ENCODE measurements at places on chromosomes 4 and X.

- no peak for DNase-seq
Measured at GRCh38 chr4:153159016-153159415, 45.2 kb upstream of the TRIM2 start.

DNA sequence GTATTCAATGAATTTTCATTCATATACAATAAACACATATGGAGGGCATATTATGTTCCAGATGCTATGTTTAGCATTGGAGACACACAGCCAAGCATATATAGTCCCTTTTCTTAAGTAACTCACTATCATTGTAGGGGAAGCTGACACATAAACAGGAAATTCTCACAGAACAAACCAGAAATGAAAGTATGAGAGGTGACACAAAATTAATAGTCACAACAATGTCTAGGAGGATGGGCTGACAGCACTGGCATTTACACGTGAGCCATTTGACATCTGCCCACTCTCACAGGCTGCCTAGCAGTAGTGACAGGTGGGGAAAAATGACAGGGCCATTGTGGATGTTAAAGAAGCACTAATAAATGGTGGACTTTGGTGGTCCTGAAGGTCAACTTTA lies 2.6 kb upstream of the CNOT6L start:
- peak; percentile 76 for DNase-seq

DNA sequence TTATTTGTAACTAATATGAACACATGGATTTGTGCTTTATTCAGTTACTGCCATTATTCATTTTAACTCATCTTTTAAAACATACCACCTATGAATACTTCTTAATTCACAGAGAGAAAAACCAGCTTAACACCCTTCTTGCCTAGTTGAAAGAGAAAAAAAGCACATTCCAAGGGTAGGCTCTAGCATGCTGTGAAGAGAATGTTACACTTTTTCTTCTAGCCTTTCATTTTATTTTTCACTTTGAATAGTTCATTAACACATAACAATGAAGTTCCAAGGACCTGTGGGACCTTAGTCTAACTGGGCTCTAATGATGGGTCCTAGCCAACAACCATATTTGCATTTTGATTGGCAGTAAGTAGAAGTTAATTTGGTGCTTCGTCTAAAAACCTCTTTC lies 279.9 kb upstream of the MAGEB2 start:
- no peak for DNase-seq

GRCh38 chr4:121237069-121237399 lies 72.9 kb upstream of the TNIP3 start:
- no peak for DNase-seq

DNA sequence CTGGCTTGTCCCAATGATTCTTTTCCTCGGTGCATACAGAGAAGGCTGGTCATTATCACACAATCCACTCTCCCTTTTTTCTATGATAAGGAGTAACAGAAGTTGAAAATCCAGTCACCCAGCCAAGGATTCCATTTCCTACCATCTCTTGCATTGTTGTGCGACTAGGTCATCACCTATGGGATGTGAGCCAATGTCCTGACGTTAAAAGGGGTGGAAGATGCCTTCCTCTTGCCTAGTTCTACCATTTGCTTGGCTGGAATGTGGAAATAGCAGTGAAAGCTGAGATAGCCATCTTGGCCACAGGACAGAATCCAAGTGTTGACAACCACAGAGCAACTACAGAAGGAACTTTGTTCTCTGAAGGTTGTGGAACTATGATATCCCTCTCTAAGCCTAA lies 132.2 kb upstream of the KIT start:
- no peak for DNase-seq

GRCh38 chr4:146342600-146343192 lies 128.4 kb downstream of the REELD1 start:
- peak; percentile 27 for DNase-seq

- DNase-seq = no peak
Measured at GRCh38 chr4:145757188-145757587, 77.2 kb downstream of the C4orf51 start.

GRCh38 chrX:69258893-69259292 lies 93.6 kb upstream of the PJA1 start:
- no peak for DNase-seq

DNA sequence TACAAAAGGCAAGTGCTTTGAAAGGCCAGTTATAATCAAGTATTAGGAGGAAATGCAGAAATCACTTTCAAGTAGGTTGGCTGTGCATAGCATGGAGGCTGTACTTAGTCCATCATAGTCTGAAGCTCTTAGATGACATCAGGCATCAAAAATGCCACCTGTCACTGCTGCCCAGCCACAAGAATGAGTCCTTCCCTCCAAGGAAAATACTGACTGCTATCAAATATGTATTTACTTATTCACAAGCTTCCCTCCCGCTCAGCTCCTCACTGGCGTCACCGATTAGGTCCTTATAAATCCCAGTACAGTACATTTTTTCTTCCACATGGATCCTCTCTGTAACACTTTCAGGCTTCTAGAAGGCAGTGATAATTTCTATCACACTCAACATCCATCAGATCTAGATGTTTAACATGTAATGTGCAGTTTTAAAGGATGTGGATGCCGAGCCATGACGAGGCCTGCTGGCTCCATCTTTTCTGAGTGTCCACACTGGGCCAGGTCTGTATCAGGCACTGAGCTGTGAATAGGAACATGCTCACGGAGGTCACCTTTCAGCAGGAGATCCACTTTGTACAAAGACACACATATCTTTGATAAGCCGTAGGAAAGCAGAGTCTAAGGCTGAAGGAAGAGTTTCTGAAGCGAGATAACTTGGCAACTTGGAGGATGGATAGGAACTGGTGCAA lies 121.9 kb downstream of the PALLD start:
- DNase-seq = no peak

DNA sequence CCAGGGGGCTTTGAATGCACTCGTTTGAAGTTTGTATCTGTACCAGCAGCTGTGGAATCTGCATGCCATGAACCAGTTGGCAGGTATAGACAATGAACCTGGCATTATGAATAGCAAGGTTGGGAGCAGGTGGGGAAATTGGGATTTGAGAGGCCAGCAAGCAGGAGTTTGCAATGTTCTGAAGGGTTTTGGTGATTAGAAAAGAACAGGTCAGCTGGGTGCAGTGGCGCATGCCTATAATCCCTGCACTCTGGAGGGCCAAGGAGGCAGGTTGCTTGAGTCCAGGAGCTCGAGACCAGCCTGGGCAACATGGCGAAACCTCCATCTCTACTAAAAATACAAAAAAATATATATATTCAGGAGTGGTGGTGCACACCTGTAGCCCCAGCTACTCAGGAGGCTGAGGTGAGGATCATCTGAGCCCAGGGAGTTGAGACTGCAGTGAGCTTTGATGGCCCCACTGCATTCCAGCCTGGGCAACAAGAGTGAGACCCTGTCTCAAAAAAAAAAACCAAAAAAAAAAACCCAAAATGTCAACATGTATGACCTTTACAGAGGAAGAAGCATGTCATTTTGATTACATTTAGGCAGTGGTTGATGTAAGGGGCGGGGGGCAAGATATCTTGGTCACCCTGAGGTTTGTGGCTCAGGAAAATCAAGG lies 63.9 kb downstream of the TSC22D3 start:
- DNase-seq = no peak

DNA sequence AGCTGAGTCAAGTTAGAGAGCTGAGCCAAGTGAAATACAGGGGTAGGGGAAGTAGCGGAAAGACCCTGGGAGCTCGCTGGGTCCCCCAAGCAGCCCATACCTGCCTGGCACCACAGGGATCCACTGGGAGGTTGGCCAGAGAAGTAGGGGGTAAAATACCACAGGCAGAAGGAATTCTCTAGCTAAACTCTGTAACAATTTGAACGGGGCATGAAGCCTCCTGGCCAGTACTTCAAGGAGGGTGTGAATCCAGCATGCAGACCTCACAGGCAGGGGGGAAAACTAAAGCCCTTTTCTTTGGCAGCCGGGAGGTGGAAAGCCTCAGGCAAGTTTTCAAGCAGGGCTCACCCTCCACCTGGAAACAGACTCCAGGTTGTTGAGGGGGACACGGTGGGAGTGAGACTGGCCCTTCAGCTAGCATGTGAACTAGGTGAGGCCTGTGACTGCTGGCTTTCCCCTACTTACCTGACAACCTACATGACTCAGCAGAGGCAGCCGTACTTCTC lies 3.7 kb upstream of the UGT2A1 start:
- no peak for DNase-seq

- no peak for DNase-seq
Measured at GRCh38 chrX:153445856-153446635, at the start of gene TREX2. TSS of gene TREX2 (minus strand) at chrX:153446056. CDS start at chrX:153445430, 626 bp downstream.

GRCh38 chr4:183349673-183350072 lies 27.4 kb upstream of the CLDN24 start:
- no peak for DNase-seq

GRCh38 chr4:152363904-152364303 lies 172.0 kb downstream of the FBXW7 start:
- no peak for DNase-seq

- DNase-seq = no peak
Measured at GRCh38 chrX:34942496-34942895, at the start of gene FAM47B. TSS of gene FAM47B (plus strand) at chrX:34942796. CDS start at chrX:34942832, 36 bp downstream.

GRCh38 chr4:181957088-181957487 lies 286.1 kb upstream of the TENM3 start:
- no peak for DNase-seq

- DNase-seq = no peak
Measured at GRCh38 chr4:150044517-150044916, 33.7 kb upstream of the DCLK2 start.

DNA sequence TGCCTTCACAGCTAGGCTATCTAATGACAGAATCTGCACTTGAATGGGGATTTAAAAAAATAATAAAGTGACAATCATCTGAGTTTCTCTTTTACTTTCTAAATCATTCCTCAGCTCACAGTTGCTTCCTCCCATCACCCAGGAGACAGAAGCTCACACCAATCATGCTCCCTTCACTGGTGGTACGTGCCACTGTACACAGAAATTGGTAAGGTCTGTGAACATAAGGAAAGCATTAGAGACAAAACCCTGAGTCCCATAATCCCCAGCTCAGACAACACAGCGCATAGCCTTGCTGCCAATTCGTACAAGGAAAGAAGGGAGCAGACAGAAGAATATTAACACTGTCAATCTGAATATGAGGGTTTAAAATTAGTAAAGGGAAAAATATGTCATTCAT lies 133.1 kb downstream of the IDS start:
- no peak for DNase-seq

DNA sequence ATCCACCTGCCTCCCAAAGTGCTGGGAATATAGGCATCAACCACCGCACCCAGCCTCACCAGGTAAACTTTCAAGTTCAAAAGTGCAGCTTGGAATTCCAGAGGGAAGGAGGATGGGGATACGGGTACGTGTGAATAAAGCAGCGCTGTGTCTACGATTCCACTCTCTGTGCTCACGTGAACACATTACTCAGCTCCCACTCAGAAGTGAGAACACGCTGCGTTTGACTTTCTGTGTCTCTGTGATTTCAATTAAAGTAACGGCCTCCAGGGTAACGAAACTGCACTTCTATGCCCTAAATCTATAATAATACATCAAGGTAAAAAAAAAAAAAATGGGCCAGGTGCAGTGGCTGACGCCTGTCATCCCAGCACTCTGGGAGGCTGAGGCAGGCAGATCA lies 8.4 kb upstream of the ASMT start:
- DNase-seq = no peak

Measured in immature natural killer cell (primary cell).